Gastroesophageal sphincter (tissue), 4 donors: ENCODE measurements at places on chromosomes 12 and 14. TPM values are rescaled to one million over a fixed set of nuclear protein-coding genes. Genes with fewer than 3 reads are reported as not detected.

MYH7 gene
- total RNA-seq: not detected

MED6 gene
- total RNA-seq: 41.3 TPM

CCDC196 gene
- total RNA-seq: not detected

OLR1 gene
- 6.5 TPM for total RNA-seq

SERPINA6 gene
- total RNA-seq: not detected

BIN2 gene
- 2.4 TPM for total RNA-seq

SRRM4 gene
- total RNA-seq: not detected

PPP4R4 gene
- 6.5 TPM for total RNA-seq

CHFR gene
- 30.8 TPM for total RNA-seq

OASL gene
- total RNA-seq: 0.31 TPM

AMN gene
- not detected for total RNA-seq

GRIP1 gene
- total RNA-seq: 6.8 TPM

- no peak for ATAC-seq
These were observed 13.5 kb upstream of the GOLGA5 start for GRCh38 chr14:92780444-92781232.

DNA sequence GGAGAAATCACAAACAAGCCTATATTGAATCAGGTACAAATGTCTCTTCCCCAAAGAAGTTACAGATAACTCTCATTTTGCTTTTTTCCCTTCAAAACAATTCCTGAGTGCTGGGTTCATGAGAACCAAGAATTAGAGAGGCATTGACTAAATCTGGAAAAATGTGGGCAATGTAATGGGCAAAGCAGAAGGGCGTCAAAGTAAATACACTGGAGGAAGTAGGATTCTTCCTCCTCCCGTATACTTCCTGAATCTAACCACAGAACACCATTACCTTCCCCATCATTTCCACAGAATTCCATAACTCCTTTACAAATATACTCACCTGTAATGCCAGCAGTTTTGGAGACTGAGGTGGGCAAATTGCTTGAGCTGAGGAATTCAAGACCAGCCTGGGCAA lies 3.0 kb upstream of the RBMS2 start:
- no peak for ATAC-seq

- ATAC-seq: no peak
These were observed 324.6 kb downstream of the TMEM121 start for GRCh38 chr14:105850853-105851581.

- no peak for ATAC-seq
These were observed 1.1 kb upstream of the PRKAG1 start for GRCh38 chr12:49019443-49020324.

DNA sequence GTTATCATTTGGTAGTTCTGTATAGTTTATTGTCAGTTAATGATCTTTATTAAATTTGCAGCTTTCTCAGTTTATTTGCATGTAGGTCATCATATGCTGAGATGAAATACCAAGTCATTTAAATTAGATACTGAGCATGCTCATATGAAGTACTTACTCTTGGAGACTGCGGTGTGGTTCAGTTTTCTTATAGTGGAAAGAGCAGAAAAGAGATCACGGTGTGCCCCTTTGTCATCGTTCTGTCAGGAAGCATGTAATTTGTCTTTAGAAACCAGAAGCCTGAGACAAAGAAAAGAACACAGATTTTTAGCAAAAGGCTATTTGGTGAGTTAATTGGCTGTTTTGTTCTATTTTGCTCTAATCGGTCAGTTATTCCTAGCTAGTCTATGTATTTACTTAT lies 75.6 kb downstream of the PLEKHA5 start:
- no peak for ATAC-seq

GRCh38 chr12:5745251-5745888 lies 199.7 kb downstream of the ANO2 start:
- ATAC-seq: peak; percentile 71

GRCh38 chr12:40158592-40159111 lies 52.8 kb upstream of the SLC2A13 start:
- peak; percentile 82 for ATAC-seq

DNA sequence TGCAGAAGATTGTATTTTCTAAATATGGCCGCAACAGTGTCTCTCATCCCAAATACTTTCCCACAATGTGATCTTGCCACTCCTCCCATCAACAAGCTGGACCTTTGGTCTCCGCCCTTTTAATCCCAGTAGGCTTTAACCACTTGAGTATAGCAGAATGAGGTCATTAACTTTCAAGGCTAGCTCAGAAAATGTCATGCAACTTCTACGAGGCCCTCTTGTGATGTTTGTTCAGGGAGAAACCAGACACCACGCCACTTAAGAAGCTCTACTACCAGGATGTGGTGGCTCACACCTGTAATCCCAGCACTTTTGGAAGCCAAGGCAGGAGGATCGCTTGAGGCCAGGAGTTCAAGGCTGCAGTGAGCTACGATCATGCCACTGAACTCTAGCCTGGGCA lies 20.1 kb upstream of the OR6J1 start:
- ATAC-seq: no peak

DNA sequence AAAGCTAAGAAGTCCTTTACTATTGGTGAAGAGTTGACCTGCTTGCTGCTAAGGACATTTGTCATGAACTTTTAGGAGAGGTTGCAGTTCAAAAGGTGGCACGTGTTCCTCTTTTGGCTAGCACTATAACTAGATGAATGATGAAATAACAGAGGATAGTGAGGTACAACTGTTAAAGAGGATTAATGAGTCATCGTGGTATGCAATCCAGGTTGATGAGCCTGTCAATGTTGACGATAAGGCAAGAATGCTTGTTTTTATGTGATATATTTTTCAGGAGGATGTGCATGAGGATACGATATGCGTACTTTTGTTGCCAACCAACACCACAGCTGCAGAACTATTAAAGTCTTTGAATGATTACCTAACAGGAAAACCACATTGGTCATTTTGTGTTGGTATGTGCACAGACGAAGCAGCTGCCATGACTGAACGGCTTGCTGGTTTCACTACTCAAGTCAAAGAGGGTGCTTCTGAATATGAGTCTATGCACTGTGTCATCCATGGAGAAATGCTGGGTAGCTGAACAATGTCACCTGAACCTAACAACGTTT lies 10.6 kb downstream of the CEP128 start:
- no peak for ATAC-seq

DNA sequence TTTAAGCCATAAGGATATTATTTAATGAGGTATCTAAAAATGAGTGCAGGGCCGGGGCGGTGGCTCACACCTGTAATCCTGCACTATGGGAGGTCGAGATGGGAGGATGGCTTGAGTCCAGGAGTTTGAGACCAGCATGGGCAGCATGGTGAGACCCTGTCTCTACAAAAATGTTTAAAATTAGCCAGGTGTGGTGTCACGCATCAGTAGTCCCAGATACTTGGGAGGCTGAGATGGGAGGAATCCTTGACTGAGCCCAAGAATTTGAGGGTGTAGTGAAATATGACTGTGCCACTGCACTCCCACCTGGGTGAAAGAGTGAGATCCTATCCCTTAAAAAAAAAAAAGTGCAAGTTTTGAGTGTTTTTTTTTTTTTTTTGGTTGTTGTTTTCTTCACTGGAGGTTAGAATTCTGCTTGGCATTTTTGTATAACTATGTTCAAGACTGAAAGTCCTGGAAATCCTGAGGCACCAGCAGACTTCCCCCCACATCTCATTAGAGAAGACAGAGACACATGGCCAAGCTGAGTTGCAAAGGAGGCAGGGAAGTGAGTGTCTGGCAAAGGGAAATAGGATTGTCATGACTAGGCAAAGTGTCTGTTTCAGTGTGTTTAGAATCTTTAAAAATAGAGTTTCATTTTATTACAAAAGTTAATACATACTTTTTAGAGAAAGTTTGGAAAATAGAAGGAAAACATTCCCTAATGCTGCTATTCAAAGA lies 53.5 kb upstream of the DUSP6 start:
- no peak for ATAC-seq

GRCh38 chr14:104596927-104597351 lies 7.6 kb downstream of the TMEM179 start:
- no peak for ATAC-seq

- no peak for ATAC-seq
These were observed 10.4 kb downstream of the PTGES3 start for GRCh38 chr12:56677680-56678079.

- no peak for ATAC-seq
These were observed 18.3 kb downstream of the HOXC4 start for GRCh38 chr12:54071942-54072341.

DNA sequence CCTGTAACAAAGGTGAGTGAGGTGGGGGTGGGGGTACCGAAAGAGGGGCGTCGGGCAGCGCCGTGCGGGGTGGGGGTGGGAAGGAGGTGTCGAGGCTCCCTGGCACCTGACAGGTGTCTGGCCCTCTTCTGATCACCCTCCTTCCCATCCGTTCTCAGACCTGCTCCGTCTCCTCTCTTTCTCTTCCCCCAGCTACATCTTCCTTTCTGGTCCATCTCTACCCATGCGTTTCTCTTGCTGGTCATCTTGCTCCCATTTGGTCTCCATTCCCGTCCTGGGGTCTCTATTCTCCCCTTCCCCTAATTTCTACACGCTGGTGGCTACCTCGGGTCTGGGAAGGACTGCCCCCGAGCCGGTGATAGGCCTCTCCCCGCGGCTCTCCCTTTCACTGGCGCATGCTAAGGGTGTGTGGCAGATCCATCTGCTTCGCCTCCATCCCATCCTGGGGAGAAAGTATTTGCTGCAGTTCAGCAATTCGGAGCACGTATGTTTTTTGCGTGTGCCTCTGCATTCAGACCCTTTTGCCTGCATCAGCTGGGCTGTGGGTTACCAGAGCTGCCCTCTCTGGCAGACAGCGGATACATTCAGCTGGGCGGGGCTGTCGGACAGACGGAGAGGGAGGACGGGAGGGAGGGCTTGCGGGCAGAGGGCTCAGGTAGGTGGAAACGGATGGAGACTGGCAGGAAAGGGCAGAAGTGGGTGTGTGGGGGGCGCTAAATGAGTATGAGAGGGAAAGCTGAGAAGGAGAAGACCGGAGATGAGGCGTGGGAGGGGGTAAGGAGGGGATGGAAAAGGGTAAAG lies 730 bp downstream of the CLSTN3 start:
- peak; percentile 46 for ATAC-seq

DNA sequence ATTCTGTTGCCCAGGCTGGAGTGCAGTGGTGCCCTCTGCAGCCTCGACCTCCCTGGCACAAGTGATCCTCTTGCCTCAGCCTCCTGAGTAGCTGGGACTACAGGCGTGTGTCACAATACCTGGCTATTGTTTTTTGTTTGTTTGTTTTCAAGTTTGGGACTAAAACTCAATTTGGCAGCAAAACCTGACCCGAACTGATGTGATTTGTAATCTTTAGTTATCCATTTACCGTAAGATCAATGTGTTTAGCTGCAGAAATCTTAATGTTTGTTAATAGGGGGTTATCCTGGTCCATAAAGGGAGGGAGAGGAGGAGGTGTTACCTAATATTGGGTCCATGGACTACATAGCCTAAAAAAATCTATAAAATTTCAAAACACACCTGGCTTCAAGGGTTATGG lies 738 bp upstream of the C1S start:
- no peak for ATAC-seq

GRCh38 chr14:40955131-40955505 lies 651.6 kb upstream of the LRFN5 start:
- no peak for ATAC-seq

DNA sequence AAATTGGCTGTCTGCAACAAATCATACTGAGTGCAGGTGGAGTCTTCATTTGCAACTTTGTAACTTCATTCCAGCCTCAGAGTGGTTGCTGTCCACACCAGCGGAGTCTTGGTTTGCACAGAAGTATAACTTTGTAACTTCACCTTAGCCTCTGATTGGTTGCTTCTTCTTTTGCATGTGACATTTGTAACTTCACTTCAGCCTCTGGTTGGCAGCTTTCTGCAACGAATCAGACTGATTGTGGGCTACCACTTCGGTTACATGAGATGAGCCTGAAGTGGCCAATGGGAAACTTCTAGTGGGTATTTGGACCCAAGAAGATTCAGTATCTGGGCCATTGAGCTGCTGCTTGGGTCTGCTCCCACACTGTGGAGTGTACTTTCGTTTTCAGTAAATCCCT lies 17.8 kb downstream of the RASSF8 start:
- no peak for ATAC-seq

DNA sequence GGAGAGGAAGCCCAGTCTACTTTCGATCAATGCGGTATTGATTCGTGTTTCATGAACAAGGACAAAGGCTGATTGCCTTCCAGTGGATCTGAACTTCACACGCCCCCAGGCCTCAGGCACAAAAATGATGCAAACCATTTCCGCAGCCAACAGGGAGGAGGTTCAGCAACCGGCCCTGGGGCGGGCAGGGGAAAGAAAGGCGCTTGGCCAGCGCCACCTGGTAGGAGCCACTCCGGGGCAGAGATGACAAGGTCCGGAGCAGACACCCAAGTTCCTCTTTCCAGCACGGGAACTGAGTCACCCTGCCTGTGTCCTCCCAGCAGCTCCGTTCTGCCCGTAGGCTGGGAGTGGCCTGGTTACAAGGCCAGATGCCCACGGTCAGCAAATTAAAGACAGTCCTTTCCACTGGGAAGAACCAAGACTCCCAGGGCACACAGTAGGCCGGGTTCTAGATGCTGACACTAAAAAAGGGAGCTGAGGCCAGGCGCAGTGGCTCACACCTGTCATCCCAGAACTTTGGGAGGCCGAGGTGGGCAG lies 136.3 kb downstream of the SCARB1 start:
- peak; percentile 83 for ATAC-seq

GRCh38 chr12:51926064-51926632 lies 18.8 kb downstream of the ACVRL1 start:
- no peak for ATAC-seq
